ENCODE measurements at places on chromosomes 2 and 18.

DNA sequence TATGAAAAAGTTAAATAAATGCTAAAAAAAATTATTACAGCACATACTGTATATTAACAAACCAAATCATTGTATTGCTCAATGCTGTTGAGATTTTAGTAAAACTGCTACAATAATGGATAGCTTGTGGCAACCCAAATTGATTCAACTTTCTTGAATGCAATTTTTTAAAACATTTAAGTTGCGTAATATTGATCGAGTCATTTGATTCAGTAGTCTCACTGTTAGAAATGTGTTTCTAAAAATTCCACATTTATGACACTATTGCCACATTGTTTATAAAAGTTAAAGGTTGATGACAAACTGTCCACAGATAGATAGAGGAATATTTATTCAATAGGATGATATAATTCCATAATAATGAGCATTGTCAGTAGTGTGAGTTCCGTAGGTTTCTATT lies 640.7 kb upstream of the CRIM1 start:
- DNase-seq, result no peak

- DNase-seq, result no peak
Observed at GRCh38 chr18:37084912-37085311, 256.0 kb downstream of the KIAA1328 start.

- DNase-seq, result no peak
Observed at GRCh38 chr2:57882895-57883515, 163.6 kb upstream of the VRK2 start.

DNA sequence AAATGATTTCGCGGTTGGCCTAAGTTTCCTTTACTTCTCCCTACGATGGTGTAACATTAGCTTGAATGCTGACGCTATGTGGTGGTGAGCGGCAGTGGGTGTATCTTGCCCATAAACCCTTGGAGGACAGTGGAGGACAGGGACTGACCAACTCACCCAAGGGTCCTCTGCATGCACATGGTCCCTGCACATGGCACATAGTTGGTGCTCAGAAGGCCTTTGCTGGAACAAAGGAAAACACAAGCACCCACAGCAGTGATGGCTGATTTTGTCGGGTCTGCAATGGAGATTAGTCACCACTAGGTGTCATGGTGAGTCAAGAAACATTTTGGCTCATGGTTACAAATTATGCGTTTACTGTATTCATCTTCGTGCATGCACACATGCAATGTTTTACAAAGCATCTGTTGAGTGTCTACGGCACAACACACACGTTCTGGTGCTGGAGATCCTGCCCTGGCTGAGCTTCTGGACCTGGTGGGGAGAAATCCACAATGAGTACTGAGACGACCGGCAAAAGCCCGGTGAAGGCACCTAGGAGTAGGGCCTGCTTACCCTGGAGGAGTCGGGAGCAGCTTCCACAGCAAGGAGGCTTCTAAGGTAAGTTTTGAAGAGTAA lies 44.0 kb downstream of the PDCL3 start:
- peak; percentile 48 for DNase-seq

DNA sequence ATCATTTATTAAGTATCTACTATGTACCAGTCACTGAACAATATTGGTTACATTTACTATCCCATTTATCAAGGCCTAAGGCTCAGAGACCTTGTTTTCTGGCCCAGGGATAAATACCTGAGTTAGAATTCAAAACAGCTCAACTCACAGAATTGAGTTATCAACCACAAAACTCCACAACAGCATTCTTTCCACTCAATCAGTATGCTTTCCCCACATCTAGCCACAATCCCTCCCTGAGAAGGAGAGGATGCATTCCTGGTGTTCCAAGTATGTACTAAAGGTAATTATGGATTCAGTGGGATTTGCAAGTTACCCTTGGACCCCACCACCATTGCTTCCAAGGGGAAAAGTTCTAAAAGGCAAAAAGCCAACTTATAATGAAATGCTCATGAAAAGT lies 104.2 kb upstream of the PID1 start:
- no peak for DNase-seq

- DNase-seq, result no peak
Observed at GRCh38 chr2:33213648-33214047, 262.8 kb upstream of the RASGRP3 start.

- DNase-seq, result no peak
Observed at GRCh38 chr2:187360286-187360685, 87.8 kb downstream of the CALCRL start.

DNA sequence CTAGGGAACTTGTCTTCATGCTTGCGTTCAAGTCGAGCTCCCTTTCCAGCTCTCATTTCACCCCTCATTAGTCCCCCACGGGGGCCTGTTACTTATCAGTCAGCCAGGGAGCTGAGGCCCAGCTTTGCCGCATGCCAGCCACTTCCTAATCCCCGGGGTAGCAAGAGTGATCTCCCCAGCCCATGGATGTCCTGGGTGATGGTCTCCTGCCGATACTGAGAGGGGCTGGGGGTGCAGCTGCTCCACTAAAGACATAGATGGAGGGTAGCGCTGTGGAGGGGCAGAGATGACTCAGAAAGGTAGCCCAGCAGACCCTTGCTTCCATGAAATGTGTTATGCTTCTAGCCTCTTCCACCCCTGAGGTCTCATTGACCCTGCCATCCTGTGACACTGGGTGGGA lies 314.0 kb upstream of the EPAS1 start:
- DNase-seq, result no peak

- DNase-seq, result no peak
Observed at GRCh38 chr2:165176780-165177179, 27.1 kb downstream of the SCN3A start.

- DNase-seq, result no peak
Observed at GRCh38 chr2:68745006-68745405, 10.4 kb downstream of the ARHGAP25 start.

GRCh38 chr2:80378-80777 lies 34.1 kb upstream of the FAM110C start:
- DNase-seq, result no peak

- no peak for DNase-seq
Observed at GRCh38 chr2:170567429-170567828, 147.7 kb upstream of the SP5 start.

GRCh38 chr2:29259221-29259620 lies 144.0 kb downstream of the CLIP4 start:
- DNase-seq, result no peak

- DNase-seq, result no peak
Observed at GRCh38 chr2:15279201-15279876, 281.8 kb downstream of the NBAS start.

DNA sequence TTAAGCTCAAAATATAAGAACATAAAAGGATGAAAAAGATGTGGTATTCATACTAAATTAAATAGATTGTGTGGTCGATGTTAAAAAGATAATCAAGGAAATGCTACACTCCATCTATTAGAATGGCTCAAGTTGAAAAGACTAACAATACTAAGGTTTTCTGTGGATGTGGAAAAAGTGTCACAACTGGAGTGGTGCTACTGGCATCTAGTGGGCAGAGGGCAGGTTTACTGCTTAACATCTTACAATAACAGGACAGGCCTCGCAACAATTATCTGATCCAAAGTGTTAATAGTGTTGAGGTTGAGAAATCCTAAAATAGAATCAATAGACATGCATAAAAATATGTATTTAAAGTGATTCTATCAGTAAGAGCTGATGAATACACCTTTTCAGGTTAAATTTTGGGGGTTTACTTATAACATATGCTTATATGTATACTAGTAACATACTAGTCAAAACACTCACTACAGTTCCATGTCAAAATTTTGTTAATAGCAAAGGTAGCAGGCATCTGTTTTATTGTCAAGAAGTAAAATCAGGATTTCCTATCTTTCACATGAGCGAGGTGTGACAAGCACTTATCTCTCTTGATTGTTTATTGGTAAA lies 91.5 kb upstream of the TMEFF2 start:
- no peak for DNase-seq

GRCh38 chr2:100413571-100413970 lies 3.9 kb downstream of the CHST10 start:
- no peak for DNase-seq

DNA sequence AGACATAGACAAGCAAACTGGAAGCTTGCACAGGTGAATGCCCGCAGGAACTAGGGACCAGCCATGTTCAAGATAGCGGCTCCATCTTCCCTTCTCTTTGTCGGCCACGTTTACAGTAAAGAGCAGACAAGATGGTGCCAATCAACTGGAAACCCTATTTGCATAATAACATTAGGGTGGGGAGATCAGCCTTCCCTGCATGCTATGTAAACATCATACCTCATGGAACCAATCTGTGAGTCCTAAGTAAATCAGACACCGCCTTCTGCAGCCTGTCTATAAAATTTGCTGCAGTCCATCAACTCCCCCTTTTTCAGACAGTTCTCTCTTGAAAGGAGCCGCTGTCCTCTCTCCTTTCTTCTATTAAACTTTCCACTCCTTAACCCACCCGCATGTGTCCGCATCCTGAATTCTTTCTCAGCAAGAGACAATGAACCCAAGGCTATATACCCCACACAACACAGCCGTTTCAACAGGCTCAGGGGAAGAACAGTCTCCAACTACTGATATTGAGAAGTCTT lies 384.4 kb downstream of the EIPR1 start:
- no peak for DNase-seq

DNA sequence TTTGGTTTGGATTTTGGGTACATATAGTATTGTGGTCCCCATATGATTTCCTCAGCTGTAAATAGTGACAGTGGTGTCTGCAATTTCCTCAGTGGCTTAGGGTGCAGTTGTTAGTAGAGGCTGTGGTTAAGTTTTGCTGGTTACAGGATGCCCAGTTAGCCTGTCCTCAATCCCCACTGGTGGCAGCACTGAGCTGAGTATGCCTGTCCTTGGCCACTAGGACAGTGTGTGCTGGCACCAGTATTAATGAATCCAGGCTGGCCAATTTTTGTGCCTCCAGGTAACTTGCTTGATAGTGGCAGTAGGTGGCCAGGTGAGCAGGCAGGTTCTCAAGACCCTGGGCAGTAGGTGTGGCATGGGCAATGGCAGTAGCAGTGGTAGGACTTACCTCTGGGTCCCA lies 973.1 kb downstream of the TMEM182 start:
- DNase-seq, result no peak

DNA sequence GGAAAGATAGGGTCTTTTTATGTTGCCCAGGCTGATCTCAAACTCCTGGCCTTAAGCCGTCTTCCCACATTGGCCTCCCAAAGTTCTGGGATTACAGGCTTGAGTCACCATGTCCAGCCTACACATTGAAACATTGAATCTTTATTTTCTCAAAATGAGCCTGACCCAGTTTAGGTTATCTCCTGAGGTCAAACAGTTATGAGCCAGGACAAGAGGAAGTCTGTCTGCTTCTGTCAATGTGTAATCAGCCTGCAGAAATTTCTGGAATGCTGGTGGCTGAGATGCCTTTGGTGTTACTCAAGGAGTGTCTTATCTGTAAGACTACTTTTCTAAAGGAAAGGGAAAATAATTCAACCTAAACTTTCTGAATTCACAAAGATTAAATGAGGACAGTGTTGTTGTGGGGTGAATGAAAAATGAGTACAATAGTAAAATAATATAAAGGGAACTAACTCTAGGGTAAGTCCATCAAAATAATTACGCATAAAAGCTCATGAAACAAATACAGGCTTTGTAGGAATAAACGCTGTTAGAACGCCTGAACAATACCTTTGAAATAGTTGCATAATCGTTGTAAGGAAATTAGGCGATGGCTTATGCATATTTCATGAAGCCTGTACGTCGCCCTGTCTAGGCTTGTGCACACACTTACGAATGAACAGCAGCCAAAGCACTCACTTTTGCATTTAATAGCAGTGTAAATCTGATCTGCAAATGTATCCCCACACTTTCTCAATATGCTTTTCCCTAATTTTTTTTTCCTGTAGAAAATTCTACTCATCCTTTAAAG lies 260.8 kb downstream of the RDH14 start:
- no peak for DNase-seq

- no peak for DNase-seq
Observed at GRCh38 chr18:24972577-24972976, 379.4 kb downstream of the ZNF521 start.

DNA sequence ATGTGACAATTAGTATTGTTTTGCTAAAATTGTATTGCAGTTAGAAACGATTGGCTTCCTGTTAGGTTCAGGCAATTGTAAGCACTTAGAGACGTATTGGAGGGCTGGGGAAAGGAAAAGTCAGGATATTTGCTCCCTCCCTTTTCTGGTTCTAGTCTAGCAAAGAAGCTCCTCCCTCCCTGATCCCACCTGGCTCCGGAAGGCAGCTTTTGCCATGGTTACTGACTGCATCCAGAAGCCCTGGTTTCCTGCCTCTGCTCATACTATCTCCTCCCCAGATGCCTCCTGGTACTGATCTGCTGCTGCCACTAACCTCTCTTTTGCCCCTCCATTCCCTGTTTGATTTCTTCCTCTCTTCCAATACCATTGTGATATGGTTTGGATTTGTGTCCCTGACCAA lies 275.9 kb downstream of the MREG start:
- DNase-seq, result no peak

DNA sequence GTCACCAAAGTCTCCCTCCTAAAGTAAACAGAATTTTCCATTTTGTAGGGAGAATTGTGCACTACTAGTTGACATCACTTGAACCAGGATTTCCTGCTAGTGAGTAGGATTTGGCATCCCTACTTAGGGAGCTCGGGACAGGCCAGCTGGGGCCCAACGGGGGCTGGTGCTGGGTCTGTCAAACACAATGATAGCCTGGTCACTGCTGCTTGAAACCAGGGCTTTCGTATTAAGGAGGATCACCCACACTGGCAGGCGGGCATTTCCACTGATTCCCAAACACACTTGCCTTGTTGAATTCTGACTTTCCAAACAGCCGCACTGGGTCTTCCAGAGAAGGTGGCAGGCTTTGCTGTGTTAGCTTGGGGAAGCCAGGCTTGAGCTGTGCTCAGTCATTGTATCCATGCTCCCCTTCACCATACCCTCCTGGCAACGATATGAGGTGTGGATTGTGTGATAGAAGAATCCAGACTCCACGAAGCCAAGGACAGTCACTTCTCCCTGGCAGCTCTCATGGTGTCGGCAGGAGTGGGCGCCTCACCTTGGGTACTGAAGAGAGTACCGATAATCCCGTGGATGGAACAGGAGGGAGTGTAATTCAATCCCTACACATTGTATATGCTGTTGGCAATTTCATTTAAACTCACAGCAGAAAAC lies 7.5 kb downstream of the GDF7 start:
- no peak for DNase-seq

DNA sequence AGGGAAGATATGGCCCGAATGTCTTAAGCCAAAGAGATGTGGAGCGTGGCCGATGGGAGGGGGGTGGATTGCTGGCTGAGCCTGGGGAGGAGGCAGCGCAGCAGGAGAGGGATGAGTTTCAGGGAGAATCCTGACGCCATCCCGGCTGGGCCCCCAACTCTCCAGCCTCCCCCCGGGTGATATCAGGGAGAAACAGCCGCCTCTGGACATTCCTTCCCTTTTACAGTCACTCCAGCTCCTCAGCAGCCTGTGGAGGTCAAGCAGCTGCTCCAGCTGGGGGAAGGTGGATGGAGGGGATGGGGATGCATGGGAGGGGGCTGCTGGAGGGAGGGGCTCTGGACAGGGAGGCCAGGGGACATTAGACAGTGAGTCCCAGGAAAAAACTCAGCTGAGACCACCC lies 9.5 kb upstream of the DES start:
- no peak for DNase-seq

GRCh38 chr2:30136764-30137444 lies 9.9 kb upstream of the YPEL5 start:
- DNase-seq, result no peak

All from 8988T (cell line).